Kidney glomerular epithelial cell (primary cell): ENCODE measurements at places on chromosomes 16 and 17.

DNA sequence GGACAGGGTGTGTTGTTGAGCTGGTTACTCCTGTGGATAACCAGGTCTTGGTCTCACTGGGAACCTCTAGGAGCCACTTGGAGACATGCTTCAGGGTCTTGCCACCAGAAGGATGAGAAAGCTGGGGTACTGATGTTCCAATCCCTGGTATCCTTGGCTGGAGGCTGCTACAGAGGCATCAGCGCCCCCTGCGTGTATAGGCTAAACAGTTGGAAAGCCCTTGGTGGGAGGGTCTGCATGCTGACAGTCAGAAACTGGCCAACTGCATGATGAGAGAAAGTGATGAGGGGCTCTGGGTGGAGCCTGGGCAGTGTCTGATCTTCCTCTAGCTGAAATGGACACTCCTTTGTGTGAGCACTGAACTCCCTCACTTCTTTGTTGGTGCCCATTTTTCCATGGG, 536.9 kb downstream of the XYLT1 start:
- DNase-seq: no peak

GRCh38 chr17:68204736-68205135, 43.1 kb upstream of the AMZ2 start:
- DNase-seq: no peak

DNA sequence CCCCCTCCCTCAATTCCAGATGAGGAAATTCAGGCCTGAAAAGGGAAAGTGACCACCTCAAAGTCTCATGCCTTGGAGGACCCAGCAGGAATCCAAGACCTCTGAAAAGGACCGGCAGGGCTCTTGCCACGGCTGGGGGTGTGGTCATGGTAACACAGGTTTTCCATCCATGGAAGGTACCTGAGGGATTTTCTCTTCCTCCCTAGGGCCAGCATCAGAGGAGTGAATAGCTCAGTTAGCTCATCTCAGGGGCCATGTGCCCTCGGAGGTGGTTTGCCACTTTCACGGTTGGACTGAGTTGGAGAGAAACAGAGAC, 1.3 kb downstream of the CIITA start:
- DNase-seq: no peak

DNA sequence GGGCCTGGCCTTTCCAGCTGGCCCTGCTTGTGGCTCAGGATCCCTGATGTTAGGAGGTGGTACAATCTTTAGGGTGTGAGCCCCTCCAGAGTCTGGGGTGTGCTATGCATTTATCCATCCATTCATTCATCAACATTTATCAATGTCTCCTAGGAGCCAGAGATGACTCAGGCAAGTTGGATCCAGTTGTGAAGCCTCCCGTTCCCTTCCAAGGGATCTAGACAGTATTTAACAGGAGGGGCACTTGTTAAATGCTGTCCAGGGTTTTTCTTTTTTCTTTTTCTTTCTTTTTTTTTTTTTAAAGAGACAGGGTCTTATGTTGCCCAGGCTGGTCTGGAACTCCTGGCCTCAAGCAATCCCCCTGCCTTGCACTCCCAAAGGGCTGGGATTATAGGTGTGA, 42.0 kb upstream of the SMPD3 start:
- no peak for DNase-seq

GRCh38 chr16:27774779-27775178, 224.8 kb downstream of the KATNIP start:
- DNase-seq: no peak

- DNase-seq: no peak
Measured at GRCh38 chr17:73362697-73363096, 50.9 kb upstream of the CDC42EP4 start.
